Left ventricle myocardium inferior (tissue), 1 donor: ENCODE measurements at places on chromosomes 16 and 17.

- no peaks in the 10 kb centered on the region for H3K36me3 ChIP-seq
- peaks cover 5% of the 10 kb centered on the region for H3K27me3 ChIP-seq
- DNase-seq, result no peak
- no peak overlapping the region for H3K27ac ChIP-seq
Measured at GRCh38 chr16:77780378-77780837, 8.0 kb upstream of the VAT1L start.

DNA sequence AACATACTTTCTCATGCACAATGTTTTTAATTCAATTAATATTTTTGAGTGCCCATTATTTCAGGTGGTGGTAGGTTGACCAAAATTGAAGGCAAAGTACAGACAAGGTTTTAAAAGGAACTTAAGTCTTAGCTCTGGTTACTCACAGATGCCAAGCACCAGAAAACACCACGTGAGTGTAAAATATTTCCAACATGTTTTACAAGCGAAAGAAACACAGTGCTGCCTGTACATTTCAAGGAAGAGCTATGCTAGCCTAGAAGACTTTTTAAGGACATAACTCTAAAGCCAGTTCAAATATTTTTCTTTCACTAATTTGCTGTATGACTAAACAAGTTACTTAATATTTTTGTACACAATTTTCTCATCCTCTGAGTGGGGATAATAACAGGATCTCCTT, 736.4 kb upstream of the GOT2 start:
- H3K36me3 ChIP-seq, result no peaks in the 10 kb centered on the region
- DNase-seq, result no peak
- H3K4me1 ChIP-seq, result no peaks in the 10 kb centered on the region
- no peak overlapping the region for H3K27ac ChIP-seq
- no peaks in the 10 kb centered on the region for H3K27me3 ChIP-seq

DNA sequence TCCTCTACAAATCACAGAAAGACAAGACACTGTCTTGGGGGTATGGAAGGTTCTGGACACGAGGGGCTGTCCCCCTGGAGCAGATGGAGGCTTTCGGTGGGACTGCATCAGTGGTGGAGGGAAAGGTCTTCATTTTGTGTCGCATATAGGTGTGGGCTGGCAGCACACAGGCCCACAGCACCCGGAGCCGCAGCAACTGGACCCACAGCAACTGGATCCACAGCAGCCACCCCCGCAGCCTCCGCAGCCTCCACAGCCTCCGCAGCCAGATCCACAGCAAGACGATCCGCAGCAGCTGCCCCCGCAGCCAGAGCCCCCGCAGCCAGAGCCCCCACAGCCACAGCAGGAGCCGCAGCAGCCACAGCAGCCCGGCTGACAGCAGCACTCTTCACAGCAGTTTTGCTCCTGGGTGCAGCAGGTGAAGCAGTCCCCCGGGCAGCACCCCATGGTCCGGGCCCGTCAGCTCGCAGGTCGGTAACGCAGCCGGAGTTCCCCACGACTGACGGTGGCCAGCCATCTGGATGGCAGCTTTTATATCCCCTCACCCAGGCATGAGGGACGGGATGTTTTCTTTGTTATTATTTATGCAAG, at the start of gene KRTAP17-1:
Gene KRTAP17-1, minus strand, starts transcription at position 507 of the 591 bp plus-strand sequence. Its CDS starts 60 bp downstream, at position 447.
- no peaks in the 10 kb centered on the region for H3K36me3 ChIP-seq
- no peak within 1 kb of the TSS for H3K27ac ChIP-seq
- H3K27me3 ChIP-seq, result peaks cover 63% of the 10 kb centered on the region
- no peaks in the 10 kb centered on the region for H3K4me1 ChIP-seq

- H3K4me1 ChIP-seq, result peaks cover 17% of the 10 kb centered on the region
- H3K36me3 ChIP-seq, result no peaks in the 10 kb centered on the region
- DNase-seq, result no peak
- H3K4me3 ChIP-seq, result no peak overlapping the region
Measured at GRCh38 chr17:6492892-6493674, 48.8 kb downstream of the PIMREG start.

- no peak for DNase-seq
- H3K27ac ChIP-seq, result no peak overlapping the region
- no peaks in the 10 kb centered on the region for H3K4me1 ChIP-seq
Measured at GRCh38 chr17:606508-607250, 108.0 kb downstream of the VPS53 start.

- peaks cover 26% of the 10 kb centered on the region for H3K27me3 ChIP-seq
- DNase-seq, result no peak
- peaks cover 8% of the 10 kb centered on the region for H3K4me1 ChIP-seq
- no peaks in the 10 kb centered on the region for H3K36me3 ChIP-seq
Measured at GRCh38 chr17:33056399-33057146, 64.9 kb downstream of the SPACA3 start.

- DNase-seq, result no peak
- peak overlapping the region; percentile 34 for H3K27ac ChIP-seq
- H3K27me3 ChIP-seq, result no peaks in the 10 kb centered on the region
- no peak overlapping the region for H3K4me3 ChIP-seq
- peaks cover 27% of the 10 kb centered on the region for H3K4me1 ChIP-seq
- H3K36me3 ChIP-seq, result no peaks in the 10 kb centered on the region
Measured at GRCh38 chr17:30812218-30813177, 12.0 kb downstream of the CRLF3 start.

- no peak overlapping the region for H3K27ac ChIP-seq
- peaks cover 13% of the 10 kb centered on the region for H3K36me3 ChIP-seq
- no peak overlapping the region for H3K4me3 ChIP-seq
- H3K27me3 ChIP-seq, result no peaks in the 10 kb centered on the region
- H3K4me1 ChIP-seq, result peaks cover 6% of the 10 kb centered on the region
Measured at GRCh38 chr16:88732172-88732960, 26.1 kb downstream of the CTU2 start.

GRCh38 chr16:88274847-88275246, 107.9 kb upstream of the ZNF469 start:
- no peaks in the 10 kb centered on the region for H3K36me3 ChIP-seq
- H3K4me3 ChIP-seq, result no peak overlapping the region
- no peak overlapping the region for H3K27ac ChIP-seq
- H3K4me1 ChIP-seq, result no peaks in the 10 kb centered on the region
- no peak for DNase-seq
- peaks cover 4% of the 10 kb centered on the region for H3K27me3 ChIP-seq

DNA sequence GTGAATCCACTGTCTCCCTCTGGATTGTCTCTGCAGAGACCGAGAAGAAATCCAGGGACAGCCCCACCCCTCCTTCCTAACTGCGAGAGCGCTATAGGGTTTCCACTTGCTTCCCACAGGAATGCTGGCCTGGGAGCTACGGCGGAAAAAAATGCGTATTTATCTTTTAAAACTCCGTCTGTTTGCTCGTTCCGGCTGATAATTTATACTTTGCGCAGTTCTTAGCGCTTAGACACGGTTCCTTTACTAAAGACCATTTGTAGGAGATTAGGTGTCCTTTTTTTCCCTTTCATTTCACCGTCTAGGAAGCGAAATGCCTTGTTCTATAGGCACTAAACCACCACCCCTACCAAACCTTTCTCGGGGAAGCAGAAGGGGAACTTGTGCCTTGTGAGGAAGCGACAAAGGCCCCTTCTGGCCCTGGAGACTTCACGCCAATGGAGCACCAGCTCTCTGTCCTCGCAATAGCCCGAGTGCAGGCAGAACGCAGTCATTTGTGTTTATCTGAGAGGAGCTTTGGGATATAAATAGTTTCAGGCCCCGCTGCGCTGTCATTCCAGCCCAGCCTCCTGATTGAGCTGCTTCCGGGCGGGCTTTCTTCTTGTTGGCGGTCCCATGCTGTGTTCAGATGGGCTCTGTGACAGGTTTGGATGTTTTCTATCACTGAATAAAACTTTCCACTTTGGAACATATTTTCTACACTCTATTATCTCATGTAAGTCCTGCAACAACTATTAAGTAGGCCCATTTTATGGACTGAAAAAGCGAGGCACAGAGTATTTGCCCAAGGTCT, 791 bp upstream of the SUPT4H1 start:
- peaks cover 30% of the 10 kb centered on the region for H3K36me3 ChIP-seq
- no peak for DNase-seq
- peaks cover 39% of the 10 kb centered on the region for H3K4me1 ChIP-seq
- H3K27ac ChIP-seq, result peak overlapping the region; percentile 97
- H3K4me3 ChIP-seq, result peak overlapping the region; percentile 83

DNA sequence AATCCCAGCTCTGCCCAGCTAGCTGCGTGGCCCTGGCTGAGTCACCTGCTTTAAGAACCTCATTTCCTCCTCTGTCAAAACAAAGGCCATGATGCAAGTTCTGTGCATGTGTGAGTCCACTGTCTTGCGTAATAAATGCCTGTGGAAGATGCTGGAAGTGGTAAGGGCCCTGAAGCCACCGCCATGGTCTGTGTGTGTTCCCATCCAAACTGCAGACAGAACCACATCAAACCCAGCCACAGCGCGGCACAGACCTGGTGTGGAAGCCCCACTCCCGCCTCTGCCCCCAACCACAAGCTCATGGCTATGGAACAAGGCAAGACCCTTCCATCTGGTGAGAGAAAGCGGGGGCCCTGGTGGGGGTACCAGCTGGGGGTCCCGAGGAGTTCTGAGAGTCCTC, 26.0 kb downstream of the NECAB2 start:
- H3K36me3 ChIP-seq, result no peaks in the 10 kb centered on the region
- H3K4me3 ChIP-seq, result no peak overlapping the region
- peaks cover 20% of the 10 kb centered on the region for H3K27me3 ChIP-seq
- H3K4me1 ChIP-seq, result peaks cover 12% of the 10 kb centered on the region
- no peak for DNase-seq
- H3K27ac ChIP-seq, result no peak overlapping the region

- no peak for DNase-seq
- H3K27me3 ChIP-seq, result no peaks in the 10 kb centered on the region
- H3K4me1 ChIP-seq, result no peaks in the 10 kb centered on the region
- no peaks in the 10 kb centered on the region for H3K36me3 ChIP-seq
- H3K4me3 ChIP-seq, result no peak overlapping the region
Measured at GRCh38 chr16:29644973-29645693, 17.9 kb upstream of the SPN start.

GRCh38 chr16:11327277-11328171, 17.7 kb upstream of the RMI2 start:
- peaks cover 31% of the 10 kb centered on the region for H3K4me1 ChIP-seq
- no peaks in the 10 kb centered on the region for H3K36me3 ChIP-seq
- H3K27me3 ChIP-seq, result no peaks in the 10 kb centered on the region
- no peak overlapping the region for H3K4me3 ChIP-seq
- DNase-seq, result peak; percentile 40

- H3K4me1 ChIP-seq, result no peaks in the 10 kb centered on the region
- no peak overlapping the region for H3K27ac ChIP-seq
- no peaks in the 10 kb centered on the region for H3K36me3 ChIP-seq
Measured at GRCh38 chr17:70369391-70369790, 200.1 kb downstream of the KCNJ2 start.

GRCh38 chr17:82217120-82217529, 4.5 kb upstream of the CCDC57 start:
- H3K4me1 ChIP-seq, result peaks cover 45% of the 10 kb centered on the region
- H3K27ac ChIP-seq, result peak overlapping the region; percentile 67
- DNase-seq, result no peak
